ENCODE measurements at places on chromosomes 3 and 15. TPM values are rescaled to one million over a fixed set of nuclear protein-coding genes. Genes with fewer than 3 reads are reported as not detected.

Gene CDCP1
- total RNA-seq, result 7.0 TPM

- no peak for DNase-seq
Measured at GRCh38 chr15:31302778-31303725, 23.6 kb upstream of the KLF13 start.

DNA sequence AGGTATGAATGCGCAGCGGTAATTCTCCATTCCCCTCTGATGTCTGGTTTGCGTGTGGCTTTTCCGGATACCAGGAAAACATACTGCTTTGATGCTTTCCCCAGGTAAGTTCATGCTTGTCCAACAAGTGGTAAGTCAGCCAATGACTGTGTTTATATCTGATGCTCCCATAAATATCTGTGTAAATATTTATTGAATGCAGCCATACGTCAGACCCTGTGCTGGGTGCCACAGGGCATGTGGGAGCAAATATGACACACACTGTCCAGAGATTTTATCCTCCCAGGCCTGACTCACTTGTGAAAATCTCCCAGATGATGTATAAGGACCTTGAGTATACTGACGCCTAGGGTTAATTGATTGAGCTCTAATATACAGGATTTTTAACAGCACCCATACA lies 29.6 kb upstream of the CEMIP start:
- DNase-seq, result no peak

DNA sequence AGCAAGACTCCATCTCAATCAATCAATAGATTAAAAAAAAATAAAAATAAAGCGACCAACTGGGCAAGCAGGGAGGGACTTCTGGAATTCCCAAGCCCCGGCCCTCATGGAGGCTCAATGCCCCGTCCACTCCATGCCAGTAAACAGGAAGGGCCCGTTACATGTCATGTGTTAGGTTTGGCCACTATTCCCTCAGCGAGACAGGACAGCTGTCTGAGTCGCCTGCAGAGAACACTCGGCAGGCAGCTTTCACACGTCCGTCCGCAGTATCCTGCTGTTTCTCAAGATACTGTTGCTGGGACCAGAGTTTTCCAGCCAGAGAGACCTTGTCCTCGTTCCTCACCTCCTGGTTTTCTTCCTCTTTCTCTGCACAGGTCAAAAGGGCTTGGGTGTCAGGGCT lies 18.0 kb downstream of the TMEM44 start:
- no peak for DNase-seq

Data from hepatocyte (in vitro differentiated cells).